Lower lobe of right lung (tissue), 2 donors: ENCODE measurements at places on chromosomes 13 and 19. TPM values are rescaled to one million over a fixed set of nuclear protein-coding genes. Genes with fewer than 3 reads are reported as not detected.

DNA sequence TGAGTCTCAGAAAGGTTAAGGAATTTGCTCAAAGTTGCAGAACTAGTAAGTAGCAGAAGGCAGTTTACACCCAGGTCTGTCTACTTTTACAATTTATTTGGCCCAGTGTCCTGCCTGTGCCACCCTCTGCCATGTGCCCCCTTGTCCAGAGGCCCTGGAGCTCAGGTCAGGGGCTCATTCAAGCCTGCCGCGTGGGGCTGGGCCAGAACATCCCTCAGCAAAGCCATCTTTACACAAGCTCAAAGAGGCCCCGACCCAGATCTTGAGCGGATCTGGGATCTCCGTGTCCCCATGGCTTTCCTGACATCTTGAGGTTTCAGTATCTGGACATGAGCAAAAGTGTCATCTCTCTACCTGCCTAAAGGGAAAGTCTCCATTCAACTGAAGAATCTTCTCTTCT, 76.4 kb upstream of the VSTM2B start:
- DNase-seq: no peak

DNA sequence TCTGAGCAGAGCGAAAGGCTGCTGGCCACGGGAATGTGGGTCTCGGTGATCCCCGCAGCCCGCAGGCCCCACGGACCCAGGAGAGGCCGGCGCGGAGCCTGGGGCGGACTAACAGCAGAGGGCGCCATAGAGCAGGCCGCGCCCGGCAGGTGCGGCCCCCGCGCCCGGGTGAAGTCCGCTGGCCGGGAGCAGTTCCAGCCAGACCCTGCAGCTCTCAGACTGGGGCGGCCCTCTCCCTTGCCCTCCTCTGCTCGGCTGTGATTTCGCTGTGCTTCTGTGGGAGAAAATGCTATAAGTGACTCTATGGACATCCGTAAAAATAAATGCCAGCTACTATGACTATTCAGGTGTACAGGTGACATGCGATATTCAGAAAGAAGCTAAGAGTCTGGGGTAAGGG, 37.7 kb downstream of the GSX1 start:
- peak; percentile 71 for DNase-seq

The PNMA8A gene
- total RNA-seq: 1.5 TPM

The CACNG6 gene
- 2.2 TPM for total RNA-seq

GRCh38 chr13:50529154-50529882, 314.2 kb downstream of the DLEU7 start:
- DNase-seq: peak; percentile 88

- DNase-seq: no peak
Observed at GRCh38 chr13:95023405-95023804, 277.8 kb downstream of the ABCC4 start.
